ENCODE measurements at places on chromosomes 11 and 22.

DNA sequence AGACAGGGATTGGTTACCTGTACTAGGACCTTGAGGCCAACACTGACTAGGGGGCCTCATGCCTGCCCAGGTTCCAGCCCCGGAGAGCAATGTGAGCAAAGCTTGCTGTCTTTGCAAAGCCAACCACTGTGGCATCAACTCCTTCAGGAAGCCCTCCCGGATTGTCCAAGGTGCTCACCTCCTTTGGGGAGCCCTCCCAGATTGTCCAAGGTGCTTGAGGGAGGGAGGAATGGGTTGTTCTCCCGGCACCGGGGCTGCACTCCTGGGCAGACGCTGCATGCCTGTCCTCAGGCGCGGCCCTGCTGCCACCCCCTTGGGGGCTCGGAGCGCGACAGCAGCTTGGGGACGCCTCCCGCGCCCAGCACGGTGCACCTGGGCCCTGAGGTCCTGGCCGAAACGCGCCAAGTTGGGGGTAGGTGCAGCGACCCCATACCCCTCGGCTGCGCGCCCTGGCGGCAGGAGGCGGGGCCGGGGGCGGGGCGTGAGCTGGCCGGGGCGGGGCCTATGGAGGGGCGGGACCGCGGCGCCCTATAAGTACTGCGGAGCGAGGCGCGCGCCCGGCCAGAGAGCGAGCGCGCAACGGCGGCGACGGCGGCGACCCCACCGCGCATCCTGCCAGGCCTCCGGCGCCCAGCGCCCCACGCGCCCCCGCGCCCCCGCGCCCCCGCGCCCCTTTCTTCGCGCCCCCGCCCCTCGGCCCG is at the start of gene CD81:
Gene CD81 (plus strand): TSS at position 560 of the 701 bp plus-strand sequence. CDS start 240 bp downstream, outside the sequence.
- DNase-seq = no peak

- no peak for DNase-seq
These were observed 201.9 kb downstream of the DDX10 start for GRCh38 chr11:108866781-108867180.

DNA sequence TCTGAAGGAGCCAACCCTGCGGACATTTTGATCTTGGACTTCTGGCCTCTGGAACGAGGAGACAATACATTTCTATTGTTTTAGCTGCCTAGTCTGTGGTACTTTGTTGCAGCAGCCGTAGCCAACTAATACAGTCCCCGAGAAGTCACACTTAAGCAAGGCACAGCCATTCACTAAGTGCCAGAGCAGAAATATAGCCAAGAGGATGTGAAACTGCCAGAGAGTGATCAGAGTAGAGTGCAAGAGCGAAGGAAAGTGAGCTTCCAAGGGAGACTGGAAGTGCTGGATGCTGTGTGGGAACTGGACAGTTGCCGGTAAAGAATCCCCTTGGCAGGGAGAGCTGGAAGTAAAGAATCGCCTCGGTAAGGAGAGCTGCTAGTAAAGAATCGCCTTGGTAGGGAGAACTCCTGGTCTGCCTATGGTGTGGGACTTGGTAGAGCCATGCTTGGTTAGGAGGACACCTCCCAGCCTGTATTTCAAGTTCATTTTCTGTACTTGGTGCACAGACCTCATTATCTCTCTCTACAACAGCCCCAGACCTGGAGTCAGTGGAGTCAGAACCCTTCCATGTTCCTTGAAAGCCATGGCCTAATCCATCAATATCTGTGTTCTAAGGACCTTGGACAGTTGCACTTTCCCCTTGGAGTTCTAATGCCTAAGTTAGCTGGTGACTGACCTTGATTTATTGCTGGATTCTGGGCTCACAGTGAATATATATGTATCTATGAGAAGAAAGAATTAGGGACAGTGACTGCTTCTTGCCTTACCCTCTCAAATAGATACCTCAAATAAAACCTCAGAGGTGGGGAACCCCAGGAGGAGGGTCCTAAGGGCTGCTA is 162.1 kb downstream of the LDLRAD3 start:
- DNase-seq = no peak

DNA sequence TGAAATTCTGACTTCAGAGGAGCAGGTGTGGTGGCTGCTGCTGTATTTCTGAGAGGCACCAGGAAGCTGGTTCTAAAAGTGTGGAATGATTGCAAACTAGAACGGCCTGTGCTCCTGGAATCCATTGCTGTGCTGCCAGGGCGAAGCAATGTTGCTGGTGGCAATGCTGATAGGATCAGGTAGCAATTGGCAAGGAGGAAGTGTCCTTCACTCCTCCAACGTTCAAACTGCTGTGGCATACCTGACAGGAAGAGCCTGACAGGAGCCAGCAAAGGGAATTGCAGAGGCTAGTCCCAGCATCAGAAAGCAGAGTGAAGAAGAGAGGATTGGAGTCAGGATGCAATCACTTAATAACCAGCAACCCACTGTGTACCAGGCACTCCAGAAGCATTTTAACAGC is 118.2 kb downstream of the FAR1 start:
- DNase-seq = no peak

DNA sequence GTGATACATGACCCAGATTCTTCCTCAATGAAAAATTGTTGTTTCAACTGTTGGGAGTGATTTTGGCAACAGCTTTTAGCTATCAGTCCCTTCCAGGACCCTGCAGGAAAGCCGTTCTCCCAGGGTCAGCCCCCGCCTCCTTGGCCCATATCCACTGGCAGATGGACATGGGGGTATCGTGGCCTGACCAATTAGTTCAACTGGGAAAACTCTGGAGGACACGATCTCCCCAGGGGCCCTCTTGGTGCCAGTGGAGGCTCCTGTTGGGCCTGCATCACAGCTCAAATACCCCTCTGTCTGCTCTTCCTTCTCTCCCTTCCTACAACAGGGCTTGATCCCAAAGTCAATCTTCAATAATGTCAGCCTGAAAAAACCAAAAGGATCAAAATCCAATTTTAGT is 272.5 kb upstream of the B3GAT1 start:
- no peak for DNase-seq

- no peak for DNase-seq
These were observed 500.6 kb upstream of the CHORDC1 start for GRCh38 chr11:90723475-90723874.

DNA sequence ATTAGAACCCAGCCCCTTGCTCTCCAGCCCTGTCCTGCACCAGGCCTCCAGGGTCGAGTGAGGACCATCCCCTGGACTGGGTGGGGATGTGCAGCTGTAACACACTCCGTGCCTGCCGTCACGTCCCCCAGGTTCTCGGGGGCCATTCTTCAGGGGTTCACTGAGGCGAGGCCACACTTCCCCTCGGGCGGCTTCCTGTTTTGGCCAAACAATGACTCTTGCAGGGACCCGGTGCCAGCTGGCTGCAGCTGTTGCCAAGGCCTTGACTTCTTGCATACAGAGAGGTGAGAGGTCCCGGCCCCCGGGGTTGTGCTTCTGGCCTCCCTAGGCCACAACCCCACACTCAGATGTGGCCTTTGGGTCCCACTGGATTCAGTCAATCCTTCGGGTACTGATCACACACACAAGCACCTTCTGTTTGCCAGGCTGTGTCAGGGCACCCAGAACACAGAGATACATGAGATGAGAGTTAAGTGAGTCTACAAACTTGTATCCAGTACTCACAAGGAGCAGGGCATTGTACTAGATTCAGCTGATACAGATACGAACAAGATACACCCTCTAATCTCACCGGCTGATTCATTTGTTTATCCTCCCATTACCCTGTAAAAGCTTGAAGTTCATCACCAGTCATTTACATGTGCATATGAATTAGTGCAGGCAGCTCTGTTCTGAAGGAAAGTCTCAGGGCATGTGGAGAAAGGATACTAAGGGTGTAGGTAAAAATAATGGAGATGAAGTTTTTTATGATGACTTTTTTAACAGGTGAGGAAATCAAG is 32.9 kb downstream of the LRRC32 start:
- no peak for DNase-seq

DNA sequence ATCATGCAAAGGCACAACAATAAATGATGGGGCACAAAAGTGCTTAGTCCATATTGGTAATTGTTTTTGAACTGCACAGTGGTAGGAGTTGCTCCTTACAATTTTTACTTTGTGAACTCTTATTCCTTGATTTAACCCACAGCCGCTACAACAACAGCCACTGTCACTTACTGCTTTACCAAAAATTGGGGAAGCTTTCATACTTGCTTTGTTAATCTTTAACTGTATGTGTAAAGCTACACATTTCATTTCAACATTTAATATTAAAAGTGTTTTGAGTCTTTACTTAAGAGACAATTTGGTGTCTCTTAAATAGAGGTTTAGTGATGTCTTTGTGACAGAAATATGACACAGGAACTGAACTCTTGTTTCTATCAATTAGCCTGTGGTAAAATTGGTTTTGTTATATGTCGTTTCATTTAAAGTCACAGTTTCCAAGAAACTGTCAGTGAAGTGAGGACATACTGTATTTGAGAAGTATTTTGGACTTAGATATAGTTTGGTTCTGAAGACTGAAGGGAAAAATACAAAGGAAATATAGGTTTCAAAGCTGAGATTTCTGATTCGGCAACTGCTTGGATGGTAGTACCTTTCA is 6.5 kb upstream of the IL18BP start:
- no peak for DNase-seq

GRCh38 chr11:44566952-44567875 is 1.8 kb downstream of the CD82 start:
- DNase-seq = no peak

DNA sequence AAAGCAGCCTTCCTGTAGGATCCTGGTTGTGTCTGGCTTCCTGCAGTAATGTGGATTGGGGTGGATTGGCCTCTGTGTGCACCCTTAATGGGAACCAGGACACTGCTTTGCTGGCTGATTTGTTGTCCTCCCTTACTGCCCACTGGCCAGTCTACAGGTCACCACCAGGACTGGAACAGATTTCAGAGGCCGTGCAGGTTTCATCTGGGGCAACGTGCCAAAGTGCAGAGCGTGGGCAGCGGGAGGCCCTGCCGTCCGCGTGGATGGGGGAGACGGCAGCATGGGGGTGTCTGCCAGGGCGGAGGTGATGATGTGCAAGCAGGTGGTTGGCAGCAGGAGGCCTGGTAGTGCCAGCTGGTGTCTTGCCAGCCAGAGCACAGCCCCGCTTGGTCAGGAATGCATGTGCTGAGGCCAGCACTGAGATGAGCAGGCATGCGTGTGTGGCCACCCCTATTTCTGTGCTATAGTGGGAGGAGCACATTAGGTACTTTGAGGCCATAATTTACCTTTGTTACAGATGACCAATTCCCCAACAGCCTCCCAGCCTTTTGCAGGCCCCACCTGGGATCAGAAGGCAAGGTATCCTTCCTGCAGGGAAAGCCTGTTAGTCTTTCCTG is 24.3 kb downstream of the BCR start:
- no peak for DNase-seq

DNA sequence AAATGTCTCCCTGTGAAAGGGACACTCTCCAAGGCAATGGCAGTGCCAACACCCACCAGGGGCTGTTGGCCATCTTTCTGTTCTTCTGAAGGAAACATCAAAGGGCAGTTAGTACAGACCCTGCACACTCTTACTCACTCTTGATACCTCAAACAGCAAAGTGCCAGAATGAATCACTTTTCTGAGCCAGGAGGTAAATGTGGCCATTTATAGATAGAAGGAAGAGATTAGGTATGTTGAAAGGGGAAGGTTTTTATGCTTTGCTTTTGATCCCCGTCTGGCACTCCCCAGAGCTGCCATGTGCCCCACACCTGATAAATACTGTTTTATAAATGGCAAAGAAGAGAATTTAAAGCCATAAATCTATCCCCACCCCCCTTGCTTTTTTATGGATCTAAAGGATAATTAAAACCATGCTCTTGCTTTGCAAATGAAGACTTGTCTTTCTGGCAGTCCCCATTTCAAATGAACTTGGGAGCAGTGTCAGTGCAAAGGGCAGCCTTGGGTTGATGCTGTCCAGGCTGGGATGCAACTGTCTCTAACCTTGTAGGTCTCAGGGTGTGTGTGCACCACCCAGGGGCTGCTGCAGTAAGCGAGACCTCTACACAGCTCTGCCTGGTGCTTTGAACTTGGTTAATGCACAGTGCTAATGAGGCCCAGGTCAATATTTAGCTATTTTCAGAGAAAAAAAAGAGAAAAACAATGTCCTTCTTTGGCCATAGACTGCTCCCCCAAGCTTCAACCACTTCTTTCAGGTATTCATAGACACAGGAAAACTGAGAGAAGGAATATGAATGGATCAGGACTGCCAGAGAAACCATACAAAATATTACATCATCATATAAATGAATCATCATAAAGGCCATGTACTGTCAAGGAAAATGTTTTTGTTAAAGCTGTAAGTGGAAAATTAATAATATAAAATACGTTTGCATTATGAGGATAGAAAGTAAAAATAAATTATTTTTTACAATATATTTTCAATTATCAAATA is 207.5 kb downstream of the ETS1 start:
- no peak for DNase-seq

DNA sequence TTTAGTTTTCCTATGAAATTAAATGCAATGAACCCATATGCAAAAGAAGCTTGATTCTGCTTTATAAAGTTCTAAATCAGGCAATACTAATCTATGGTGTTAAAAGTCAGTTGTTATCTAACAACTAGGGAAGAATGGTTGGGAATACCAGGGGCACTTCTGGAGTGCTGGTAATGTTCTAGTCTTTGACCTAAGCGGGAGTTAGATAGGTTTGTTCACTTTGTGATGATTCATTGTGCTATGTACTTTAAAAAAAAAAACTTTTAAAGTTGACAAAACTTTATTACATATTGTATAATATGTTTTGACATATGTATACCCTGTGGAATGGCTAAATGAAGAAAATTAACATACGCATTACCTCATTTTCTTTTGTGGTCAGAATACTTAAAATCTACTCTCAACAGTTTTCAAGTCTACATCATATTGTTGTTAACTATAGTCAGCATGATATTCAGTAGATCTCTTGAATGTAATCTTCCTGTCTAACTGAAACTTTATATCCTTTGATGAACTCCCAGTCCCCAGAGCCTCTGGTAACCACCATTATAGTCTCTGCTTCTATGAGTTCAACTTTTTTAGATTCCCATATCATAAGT is 39.2 kb downstream of the BIRC2 start:
- DNase-seq = no peak

DNA sequence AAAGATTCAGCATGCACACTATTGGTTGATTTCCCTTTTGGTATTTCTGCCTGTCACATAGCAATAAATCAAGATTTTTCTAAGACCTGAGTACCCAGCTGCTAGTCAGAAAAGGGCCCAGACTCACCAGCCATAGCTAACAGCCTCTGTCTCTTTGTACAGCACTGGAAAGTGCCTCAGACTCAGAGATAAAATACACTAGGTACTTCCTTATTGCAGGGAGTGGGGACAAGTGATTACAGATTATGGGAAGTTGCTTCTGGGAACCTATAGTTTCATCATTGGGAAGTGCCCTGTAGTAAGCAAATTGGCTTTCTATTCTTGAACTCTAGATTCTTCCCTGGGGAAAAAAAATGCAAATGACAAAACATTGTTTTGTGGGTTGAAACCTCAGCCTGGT is at the start of gene CASP5:
Gene CASP5 (minus strand): TSS at position 166 of the 400 bp plus-strand sequence. CDS start 32 bp downstream, at position 134.
- no peak for DNase-seq

- no peak for DNase-seq
These were observed 10.0 kb downstream of the CARD10 start for GRCh38 chr22:37509059-37509860.

- DNase-seq = no peak
These were observed 1.9 kb downstream of the FBXO7 start for GRCh38 chr22:32476281-32477195.

- DNase-seq = no peak
These were observed 41.6 kb upstream of the ISX start for GRCh38 chr22:35024364-35024692.

- DNase-seq = no peak
These were observed 105.0 kb upstream of the SESN3 start for GRCh38 chr11:95335989-95336388.

- no peak for DNase-seq
These were observed 33.3 kb downstream of the KIAA1671 start for GRCh38 chr22:24985826-24986214.
